ENCODE measurements at places on chromosomes 7 and 10.

GRCh38 chr7:29434380-29434768, 129.3 kb upstream of the PRR15 start:
- DNase-seq, result no peak

DNA sequence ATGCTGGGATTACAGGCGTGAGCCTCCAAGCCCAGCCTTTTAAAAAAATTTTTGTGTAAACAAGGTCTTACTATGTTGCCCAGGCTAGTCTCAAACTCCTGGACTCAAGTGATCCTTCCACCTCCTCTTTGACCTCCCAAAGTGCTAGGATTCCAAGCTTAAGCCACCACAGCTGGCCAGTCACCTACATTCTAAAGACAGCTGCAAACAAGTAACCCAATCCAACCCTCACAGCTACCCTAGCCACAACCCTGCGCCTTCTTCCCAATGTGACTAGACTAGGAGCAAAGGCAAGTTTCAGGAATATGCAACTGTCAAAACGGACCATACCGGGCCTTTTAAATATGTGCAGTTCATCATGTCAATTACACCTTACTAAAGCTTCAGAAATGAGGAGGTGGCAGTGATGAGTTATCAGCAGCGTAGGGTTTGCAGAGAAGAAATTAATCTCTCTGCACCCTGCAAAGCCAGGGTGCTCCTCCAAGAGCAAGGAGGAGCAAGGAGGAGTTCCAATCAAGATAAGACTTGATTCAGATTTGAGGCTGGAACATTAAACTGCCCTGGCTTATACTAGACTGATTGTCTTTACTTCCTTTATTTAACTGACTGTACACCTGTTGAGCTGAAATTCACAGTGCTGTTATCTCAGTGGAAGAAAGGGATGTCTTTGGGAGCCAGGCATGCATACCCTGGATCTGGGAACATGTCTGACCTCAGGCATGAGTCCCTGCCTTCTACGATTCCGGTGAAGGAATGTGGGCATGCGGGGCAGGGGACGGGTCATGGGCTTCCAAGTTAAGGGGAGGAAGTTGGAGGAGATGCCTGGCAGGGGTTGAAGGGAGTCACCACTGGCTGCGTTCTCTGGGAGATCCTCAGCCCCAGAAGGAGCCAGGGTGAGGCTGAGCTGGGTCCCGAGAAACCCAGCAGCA, 15.5 kb upstream of the TMEM120A start:
- DNase-seq, result no peak

GRCh38 chr7:24828891-24829661, 71.8 kb upstream of the GSDME start:
- DNase-seq, result no peak

- no peak for DNase-seq
These were observed 82.6 kb upstream of the ZMIZ1 start for GRCh38 chr10:78985973-78986818.

GRCh38 chr7:43791-44540, 148.4 kb upstream of the FAM20C start:
- DNase-seq, result no peak

DNA sequence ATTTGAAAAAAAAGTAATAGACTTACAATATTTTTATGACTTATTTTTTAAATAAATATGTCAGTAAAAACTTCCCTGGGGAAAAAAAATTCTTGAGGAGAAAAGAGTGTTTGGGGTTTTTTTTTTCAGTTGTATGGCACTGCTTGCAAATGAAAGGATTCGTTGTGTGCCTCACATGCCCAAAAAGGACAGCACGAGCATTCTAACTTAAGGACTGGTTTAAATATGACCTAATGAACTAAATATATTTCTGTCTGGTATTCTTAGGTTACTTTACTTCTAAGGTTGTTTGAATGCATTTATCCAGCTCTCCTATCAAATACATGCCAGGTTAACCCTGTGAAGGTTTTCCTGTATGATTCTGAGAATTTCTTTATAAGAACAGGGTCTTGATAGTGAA, 988 bp upstream of the CD36 start:
- no peak for DNase-seq

DNA sequence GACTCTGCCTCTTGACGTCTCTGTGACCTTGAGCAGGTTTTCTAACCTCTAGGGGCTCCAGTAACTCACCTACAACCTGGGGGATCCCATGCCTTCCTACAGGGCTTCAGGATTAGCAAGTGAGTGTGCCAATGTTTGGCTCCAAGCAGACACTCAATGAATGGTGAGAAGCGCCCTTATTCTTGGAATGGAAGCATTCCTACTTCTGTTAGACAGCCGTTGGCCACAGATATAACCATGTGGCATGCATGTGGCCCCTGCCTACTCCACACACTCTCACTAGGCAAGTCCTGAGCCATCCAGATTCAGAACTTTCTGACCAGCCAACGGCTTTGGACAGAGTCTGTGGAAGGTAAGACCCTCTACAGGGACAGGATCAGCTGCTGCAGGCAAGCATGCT, 108.9 kb upstream of the LYZL2 start:
- DNase-seq, result no peak

GRCh38 chr7:46029111-46029704, 108.1 kb upstream of the IGFBP3 start:
- DNase-seq, result no peak

GRCh38 chr7:78746301-78746700, 707.2 kb downstream of the MAGI2 start:
- DNase-seq, result no peak

DNA sequence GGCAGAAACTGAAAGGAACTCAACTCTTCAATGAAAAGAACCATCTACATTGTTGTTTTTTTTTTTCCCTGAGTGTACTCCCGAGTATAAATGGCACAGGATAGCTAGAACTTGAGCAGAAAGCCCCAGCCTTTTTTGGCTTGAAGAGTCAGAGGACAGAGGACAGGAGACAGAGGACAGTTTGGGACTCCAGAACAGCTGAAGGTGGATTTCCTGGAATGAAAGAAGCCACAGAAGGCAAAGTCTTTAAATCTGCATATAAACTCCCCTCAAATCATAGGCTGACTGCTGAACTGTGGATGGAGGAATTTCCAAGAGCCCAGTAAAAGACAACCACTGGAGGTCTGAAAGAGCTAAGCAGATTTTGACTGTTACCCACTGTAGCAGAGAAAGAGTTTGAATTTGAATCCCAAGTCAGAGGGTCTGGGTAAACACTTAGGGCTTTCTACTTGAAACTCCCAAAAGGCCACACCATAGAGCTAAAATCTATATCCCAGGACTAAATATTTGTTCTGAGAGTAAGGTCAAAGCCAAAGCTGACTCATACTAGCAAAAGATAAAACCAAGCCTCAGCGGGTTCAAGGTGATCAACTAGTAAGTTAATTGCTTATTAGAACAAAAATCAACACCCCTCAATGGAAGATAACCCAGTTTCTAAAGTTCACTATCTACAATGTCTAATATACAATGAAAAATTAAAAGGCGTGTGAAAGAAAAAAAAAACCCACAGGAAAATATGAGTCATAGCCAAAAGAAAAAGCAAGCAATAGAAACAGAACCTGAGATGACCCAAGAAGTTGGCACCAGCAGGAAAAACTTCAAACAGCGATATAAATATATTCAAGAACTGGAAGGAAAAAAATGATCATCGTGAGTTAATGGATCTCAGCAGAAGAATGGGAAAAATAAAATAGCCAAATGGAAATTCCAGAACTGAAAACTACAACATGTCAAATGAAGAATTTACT, 1.8 kb upstream of the OPN1SW start:
- no peak for DNase-seq

- no peak for DNase-seq
These were observed 4.3 kb downstream of the PFKP start for GRCh38 chr10:3071405-3072198.

GRCh38 chr10:128626397-128627000, 500.3 kb upstream of the MKI67 start:
- no peak for DNase-seq
